ENCODE measurements at places on chromosomes 3 and 15.

- no peak for DNase-seq
Observed at GRCh38 chr15:69158201-69158842, 2.1 kb upstream of the GLCE start.

- no peak for DNase-seq
Observed at GRCh38 chr3:148089171-148089570, 608.5 kb upstream of the AGTR1 start.

GRCh38 chr3:130480736-130481135, 36.2 kb upstream of the COL6A6 start:
- no peak for DNase-seq

DNA sequence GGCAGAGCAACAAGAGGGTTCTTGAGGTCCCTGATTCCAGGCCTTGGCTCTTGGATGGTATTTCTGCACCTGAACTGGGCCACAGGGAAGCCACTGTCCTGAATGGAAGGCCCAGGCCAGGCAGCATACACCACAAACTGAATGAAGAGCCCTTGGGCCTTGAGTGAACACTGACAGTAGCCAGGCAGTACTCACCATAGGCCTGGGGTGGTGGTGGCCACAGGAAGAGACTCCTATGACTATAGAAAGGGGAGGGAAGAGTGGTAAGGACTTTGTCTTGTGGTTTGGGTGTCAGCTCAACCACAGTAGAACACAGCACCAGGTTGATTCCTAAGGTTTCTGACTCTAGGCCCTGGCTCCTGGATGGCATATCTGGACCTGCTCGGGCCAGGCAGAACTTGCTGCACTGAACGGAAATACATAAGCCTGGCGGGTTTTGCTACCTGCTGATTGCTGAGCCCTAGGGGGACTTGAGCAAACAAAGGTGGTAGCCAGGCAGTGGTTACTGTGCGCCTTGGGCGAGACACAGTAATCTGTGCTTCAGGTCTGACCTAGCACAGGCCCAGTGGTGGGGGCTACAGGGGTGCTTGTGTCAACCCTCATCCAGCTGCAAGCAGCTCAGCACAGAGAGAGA, 241.4 kb downstream of the ISL2 start:
- DNase-seq: no peak

DNA sequence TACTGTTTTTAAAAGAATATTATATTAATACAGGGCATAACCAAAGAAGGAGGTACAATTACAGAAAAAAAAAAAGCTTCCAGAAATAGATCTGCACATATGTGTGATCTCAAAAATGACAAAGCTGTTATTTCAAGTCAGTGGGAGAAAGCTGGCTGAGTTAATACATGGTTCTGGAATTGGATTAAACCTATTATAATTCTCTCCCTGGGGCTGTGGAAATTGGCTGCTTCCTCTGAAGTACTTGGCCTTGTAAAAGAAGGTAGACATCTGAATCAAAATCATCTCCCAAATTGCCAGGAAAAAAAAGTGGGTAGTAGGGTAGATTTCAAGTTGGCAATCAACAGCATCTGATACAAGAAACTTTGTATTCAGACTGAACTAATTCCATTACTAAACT, 723.9 kb upstream of the ALCAM start:
- no peak for DNase-seq

- DNase-seq: no peak
Observed at GRCh38 chr3:189841473-189842205, 210.4 kb downstream of the TP63 start.

DNA sequence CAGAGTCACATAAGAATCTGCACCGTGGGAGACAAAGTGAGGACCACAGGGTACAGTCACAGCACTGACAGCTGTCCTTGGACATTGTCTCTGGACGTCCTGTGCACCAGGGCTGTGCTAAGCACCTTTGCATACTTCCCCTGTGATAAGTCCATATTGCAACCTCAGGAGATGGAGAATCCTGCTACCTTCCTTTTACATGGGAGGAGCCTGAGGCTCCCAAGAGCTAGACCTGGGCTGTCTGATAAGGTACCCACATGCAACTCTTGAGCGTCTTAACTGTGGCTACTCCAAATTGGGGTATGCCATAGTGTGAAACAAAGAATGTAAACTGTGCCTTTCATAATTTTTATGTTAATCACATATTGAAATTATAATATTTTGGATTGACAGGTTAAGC, 2.5 kb upstream of the FETUB start:
- DNase-seq: no peak
